ENCODE measurements at places on chromosomes 12 and 14.

- no peak for DNase-seq
Observed at GRCh38 chr12:71954861-71955260, 16.2 kb downstream of the TPH2 start.

GRCh38 chr14:94615254-94615653, 3.1 kb downstream of the SERPINA3 start:
- DNase-seq = no peak

GRCh38 chr12:113837528-113838296, 128.4 kb downstream of the RBM19 start:
- DNase-seq = no peak

DNA sequence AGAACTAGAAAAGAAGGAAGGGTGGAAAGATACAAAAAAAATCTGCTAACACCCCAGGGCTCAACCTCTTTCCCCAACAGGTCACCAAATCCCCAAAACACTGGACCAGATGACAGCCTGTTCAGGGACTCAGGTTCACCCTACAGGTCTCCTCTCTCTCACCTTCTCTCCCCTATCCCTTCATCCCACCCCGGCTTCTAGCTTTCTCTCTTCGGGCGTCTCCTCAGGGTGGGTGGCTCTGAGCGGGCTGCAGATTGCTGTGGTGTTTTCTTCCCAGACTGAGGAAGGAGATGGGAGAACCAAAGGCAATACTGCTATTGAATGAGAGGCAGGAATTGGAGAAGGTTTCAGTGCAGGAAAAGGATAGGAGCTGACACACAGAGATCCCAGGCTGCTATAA, 39.3 kb downstream of the ANO2 start:
- no peak for DNase-seq

GRCh38 chr14:63857466-63858030, 4.7 kb downstream of the SYNE2 start:
- no peak for DNase-seq

- no peak for DNase-seq
Observed at GRCh38 chr14:91737619-91738018, 5.7 kb upstream of the CATSPERB start.

GRCh38 chr12:1830981-1831963, 10.9 kb downstream of the LRTM2 start:
- DNase-seq = peak; percentile 6

DNA sequence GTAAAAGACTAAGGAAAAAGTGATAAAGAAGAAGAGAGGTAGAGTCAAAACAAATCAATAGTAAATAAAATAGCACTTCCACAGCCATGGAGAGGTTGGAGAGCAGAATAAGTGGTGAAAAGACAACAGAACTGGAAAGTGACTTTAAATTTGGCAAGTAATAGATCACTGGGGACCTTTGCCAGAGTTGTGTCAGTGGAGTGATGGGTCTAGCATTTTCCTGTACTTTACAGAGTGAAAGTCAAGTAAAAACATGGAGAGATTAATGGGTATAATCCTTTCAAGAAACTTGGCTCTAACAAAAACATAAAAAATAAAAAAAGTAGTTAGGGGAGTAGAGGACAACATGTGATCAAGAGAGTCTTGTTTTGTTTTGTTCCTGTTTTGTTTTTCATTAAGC, 502.2 kb upstream of the RPL10L start:
- no peak for DNase-seq

GRCh38 chr12:43848786-43849185, 12.9 kb downstream of the TMEM117 start:
- DNase-seq = no peak

DNA sequence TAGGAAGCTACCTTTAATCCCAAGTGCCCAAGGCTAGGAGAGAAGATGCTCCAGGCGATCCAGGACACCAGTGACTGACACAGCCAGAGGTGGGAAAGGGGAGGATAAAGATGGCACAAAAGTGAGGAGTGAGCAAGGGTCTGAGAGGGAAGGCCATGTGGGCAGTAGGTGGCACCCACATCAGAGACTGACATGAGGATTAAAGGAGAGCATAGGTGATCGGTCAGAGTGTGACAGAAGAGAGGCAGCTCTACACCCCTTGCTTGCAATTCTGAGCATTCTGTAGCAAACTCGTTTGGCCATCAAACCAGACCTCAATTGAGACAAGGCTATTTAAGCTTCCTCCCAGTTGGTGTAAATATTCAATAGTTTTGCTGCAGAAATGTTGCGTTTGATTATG, 724 bp upstream of the CD27 start:
- no peak for DNase-seq

DNA sequence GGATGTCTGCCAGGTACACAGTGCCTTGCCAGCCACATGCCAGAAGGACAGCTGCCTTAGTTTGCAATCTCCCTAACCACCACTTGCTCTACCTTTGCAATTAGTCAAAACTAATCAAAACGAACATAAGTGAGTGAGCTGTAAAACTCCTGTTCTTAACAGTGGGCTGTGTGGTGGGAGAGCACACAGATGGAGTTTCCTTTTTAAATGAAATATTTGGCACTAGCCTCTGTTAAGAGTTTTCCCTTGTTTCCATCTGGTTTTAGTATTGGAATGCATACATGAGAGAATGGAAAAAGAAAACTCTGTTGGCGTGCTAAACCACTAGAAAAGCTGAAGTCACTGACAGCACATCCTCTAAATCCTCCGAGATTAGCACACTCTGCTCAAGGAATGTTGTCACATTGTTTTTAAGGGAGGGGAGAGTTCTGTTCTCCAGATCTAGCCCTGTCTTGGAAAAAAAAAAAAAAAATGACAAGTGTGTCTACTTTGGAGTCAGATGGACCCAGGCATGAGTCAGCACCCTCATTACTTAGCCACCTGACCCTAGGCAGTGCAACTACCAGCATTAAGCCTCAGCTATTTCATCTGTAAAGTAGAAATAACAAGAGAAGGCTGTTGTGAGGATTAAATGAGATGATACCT, 83.9 kb downstream of the STXBP6 start:
- DNase-seq = no peak

DNA sequence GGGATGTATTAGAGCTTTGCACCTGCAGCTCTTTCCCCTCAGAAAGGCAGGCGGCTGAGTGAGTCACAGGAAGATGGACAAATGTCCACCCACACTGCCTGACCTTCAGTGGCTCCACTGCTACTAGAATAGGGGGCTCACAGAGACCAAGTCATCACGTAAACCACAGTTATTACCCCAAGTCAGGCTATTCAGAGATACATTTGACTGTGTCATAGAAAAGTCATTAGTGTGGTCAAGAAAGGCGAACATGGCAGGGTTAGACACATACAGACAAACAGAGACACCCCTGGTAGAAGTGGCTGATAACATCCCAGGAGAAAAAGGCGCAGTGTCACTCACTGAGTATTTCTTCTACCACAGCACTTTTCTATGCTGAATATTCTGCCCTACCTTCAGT, 36.0 kb downstream of the GCH1 start:
- no peak for DNase-seq

GRCh38 chr12:29665107-29665506, 118.6 kb downstream of the TMTC1 start:
- DNase-seq = no peak

DNA sequence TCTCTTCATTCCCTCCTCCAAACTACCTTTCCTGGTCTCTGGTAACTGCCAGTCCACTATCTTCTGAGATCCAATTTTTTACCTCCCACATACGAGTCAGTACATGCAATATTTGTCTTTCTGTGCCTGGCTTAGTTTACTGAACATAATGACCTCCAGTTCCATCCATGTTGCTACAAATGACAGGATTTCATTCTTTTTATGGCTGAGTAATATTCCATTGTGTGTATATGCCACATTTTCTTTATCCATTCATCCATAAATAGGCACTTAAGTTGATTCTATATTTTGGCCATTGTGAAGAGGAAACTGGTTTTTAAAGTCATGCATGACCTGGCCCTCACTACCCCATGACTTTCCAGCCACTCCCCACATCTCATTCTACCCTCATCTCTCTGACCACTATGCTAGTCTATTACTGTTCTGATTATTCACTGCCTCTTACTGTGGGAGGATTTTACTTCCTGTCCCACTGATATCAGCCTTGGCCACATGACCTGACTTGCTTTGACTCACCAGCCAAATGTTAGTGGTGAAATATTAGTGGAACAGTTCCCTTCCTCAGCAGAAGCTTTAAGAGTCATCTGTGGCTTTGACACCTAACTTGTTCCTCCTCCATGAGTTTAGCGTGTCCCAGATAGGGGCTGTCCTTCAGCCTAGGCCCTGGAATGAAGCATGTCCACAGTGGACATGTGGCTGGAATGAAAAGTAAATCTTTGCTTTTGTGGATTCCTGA, 52.2 kb downstream of the GOLGA5 start:
- DNase-seq = no peak

GRCh38 chr12:132036063-132036683, 86.4 kb downstream of the EP400 start:
- no peak for DNase-seq

DNA sequence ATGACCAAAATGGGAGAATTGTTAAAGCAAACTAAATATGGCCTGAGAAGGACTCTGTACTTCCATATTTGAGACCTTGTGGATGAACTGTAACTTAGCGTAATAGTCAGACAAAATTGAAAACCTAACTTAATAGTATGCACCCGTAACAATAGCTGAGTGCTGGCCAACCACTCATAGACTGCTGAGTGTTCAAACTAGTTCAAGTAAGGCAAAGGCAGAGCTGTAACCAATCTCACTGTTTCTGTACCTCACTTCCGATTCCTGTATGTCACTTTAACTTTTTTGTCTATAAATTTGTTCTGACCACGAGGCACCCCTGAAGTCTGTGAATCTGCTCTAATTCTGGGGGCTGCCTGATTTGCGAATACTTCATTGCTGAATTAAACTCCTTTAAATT, 27.0 kb upstream of the OS9 start:
- no peak for DNase-seq

- no peak for DNase-seq
Observed at GRCh38 chr12:98741556-98742265, 96.6 kb downstream of the APAF1 start.

- no peak for DNase-seq
Observed at GRCh38 chr12:92369056-92369455, 223.4 kb upstream of the BTG1 start.

DNA sequence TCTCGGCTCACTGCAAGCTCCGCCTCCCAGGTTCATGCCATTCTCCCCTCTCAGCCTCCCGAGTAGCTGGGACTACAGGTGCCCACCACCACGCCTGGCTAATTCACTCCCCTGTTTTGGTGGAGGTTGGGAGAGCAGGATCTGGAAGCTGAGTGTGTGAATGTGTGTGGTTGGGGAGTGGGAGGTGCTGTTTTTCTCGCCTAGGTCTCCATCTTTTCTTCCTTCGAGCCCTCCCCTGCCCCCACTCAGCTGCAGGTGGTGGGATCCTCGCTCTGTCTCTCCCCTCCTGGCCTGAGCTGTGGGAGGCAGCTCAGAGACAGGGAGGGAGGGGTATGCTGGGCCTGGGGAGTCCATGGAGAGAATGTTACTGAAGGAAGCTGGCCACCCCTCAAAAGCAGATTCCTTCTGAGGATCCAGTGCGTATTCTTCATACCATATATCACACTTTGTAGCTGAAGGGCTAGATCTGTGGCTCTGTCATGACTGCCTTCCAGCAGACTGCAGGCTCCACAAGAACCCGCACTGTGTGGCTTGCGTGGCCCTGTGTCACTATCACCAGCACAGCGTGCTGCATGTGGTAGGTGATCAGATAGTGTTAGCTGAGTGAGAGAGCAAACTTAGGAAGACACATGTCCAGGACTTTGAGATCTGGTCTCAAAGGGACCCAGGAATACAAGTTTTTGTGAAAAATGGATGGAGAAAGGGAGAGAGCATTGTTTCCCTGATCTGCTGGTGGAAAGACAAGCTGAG, 2.8 kb downstream of the KRT83 start:
- no peak for DNase-seq

- DNase-seq = no peak
Observed at GRCh38 chr12:468671-469389, 9.1 kb downstream of the B4GALNT3 start.

- DNase-seq = no peak
Observed at GRCh38 chr14:76096257-76096656, 55.5 kb upstream of the GPATCH2L start.

GRCh38 chr12:110993434-110993833, 73.1 kb upstream of the MYL2 start:
- no peak for DNase-seq

GRCh38 chr12:6927379-6928021, at the start of gene ATN1:
Gene ATN1, plus strand, starts transcription at chr12:6927959. Its CDS starts 6,043 bp downstream, at chr12:6934002.
- DNase-seq = no peak

- no peak for DNase-seq
Observed at GRCh38 chr14:48857366-48857765, 728.8 kb downstream of the RPS29 start.

- no peak for DNase-seq
Observed at GRCh38 chr12:12520273-12520672, 42.4 kb downstream of the DUSP16 start.

- no peak for DNase-seq
Observed at GRCh38 chr12:26863515-26863914, 30.5 kb upstream of the ITPR2 start.

DNA sequence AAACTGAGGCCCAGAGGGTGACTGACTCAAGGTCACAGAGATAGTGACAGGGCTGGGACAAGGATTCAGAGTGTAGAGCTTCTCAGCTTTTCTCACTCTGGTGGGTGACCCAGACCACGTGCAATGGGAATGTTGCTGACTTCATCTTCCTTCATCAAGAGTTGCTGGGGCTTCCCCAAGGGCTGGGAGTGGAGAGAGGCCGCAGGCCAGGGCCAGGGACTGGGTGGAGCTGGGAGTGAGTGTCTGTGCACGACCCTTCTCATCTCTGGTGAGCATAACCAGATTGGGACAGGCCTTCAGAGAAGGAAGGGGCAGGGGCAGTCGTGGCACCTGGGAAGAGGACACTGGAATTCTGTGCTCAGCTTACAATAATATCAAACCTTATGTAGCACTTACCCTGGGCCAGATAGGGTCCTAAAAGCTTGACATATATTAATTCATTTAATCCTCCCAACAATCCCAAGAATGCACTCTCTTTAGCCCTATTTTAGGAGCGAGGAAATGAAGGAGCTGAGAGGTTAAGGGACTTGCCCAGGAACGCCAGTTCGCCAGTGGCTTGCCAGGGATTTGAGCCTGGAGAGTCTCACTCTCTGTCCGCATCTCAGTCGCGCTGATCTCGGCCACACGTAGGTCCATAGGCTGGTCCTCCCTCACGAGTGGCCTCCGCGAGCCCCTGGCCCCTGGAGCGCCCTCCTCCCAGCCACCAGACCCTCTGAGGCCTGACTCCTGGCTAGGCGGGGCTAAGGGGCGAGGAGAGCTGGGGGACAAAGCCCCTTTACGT, 15.8 kb downstream of the KRT18 start:
- DNase-seq = no peak

GRCh38 chr14:63727231-63727735, 582 bp downstream of the SGPP1 start:
- DNase-seq = peak; percentile 18
